Heart right ventricle (tissue), 16 donors: ENCODE measurements at places on chromosomes 3 and 15. TPM values are rescaled to one million over a fixed set of nuclear protein-coding genes. Genes with fewer than 3 reads are reported as not detected.
A peak's percentile ranks its signal among the peaks of the same experiment; 100 is the strongest.

Gene PLS1
- total RNA-seq = 2.2 TPM

Gene RAB43
- 8.2 TPM for total RNA-seq

Gene GOLGA6A
- not detected for total RNA-seq

Gene PRRT3
- total RNA-seq = 0.78 TPM

Gene GOLGA6L1
- not detected for total RNA-seq

Gene MKRN2OS
- total RNA-seq = 9.0 TPM

Gene CHRM5
- total RNA-seq = not detected

Gene ACKR2
- total RNA-seq = 0.93 TPM

Gene SEMA5B
- total RNA-seq = 7.8 TPM

Gene ZNF621
- 10.7 TPM for total RNA-seq

DNA sequence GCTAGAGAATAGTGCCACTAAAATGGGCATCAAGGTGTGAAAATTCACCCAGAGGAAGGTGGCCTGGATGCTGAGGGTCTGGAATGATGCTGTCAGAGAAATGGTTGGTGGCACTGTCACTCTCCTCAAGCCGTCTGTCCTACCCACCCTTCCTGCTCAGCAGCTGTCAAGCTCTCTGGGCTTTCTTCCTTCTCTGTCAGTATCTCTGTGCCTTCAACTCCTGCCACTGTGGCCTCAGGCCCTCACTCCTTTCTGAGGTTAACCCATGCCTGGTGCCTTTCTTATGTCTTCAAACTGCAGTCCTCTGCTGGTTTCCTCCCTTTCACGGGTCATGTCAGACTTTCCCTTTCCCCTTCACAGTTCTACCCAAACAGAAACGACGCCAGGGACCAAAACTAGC lies 4.4 kb downstream of the MYO5C start:
- no peak for DNase-seq

GRCh38 chr15:92184142-92184541 lies 209.5 kb upstream of the ST8SIA2 start:
- no peak for DNase-seq

- peak; percentile 17 for DNase-seq
Observed at GRCh38 chr3:4703054-4703480, 209.9 kb downstream of the ITPR1 start.

DNA sequence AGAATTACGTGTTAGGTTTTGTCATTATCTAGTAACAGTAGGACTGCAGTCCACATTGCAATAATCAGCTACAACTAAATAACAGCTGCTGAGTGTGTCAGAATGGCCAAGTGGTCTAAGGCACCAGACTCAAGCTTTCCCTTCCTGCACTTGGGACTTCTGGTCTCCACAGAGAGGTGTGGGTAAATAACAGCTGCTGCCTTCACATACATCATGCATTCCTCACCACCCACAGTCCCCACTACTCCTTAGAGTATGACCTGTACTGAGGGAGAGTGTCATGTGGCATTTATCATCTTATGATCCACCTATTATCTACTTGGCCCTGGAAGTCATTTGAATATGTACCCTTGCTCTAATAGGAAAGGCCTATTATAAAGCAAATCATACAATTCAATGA lies 22.2 kb upstream of the ZMAT3 start:
- no peak for DNase-seq

DNA sequence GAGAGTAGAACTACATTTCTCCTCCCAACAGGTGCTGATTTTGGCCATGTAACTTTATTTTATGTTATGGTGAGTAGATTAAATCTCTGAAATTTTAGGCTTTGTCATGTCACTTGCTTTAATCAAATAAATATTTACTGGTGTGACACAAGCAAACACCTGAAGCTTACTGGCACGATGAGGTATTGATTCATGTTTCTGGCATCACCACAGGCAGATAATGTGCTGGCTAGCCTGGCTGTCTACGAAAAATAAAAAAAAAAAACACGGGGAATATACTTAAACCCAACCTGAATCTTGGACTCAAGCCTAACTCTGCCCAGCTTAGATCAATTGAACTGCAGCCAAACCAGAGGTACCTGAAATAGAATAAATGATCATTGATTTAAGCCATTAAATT lies 65.6 kb upstream of the CADM2 start:
- DNase-seq = no peak

GRCh38 chr3:160617636-160618035 lies 52.3 kb upstream of the KPNA4 start:
- no peak for DNase-seq

DNA sequence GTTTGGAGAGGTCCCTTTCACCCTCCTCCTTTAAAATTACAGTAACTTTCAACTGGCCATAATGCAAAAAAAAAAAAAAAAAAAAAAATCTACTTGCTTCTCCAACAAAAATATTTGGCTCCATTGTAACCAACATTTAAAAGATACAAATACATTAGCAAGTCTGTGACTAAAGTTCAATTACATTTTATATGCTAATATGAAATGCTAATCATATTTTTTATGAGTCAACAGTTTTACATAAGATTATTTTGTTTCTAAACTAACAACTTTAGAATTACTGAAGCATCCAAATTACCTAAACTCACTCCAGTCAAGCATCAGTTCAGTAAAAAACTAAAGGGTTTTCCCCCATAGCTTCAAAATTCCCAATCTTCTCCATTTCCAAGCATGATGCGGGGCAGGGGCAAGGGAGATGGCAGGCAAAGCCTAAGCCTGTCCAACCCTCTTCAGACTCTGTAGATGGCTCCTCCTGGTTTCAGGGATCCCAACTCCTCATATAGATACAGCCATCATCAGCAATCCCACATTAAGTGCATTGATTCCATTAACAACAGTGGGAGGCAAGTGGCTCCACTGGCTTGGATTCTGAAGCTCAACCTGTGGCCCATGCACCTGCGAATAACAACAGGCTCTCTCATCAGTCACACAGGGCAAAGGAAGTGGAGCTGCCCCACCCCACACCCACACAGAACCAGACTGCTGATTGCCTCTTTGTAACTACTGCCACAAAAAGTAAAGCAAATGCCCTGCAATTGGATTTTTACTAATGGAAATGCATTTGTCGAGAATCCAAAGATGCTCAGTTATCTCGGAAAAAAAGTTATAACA lies 15.0 kb downstream of the SFMBT1 start:
- DNase-seq = no peak

- no peak for DNase-seq
Observed at GRCh38 chr3:186073641-186074040, 35.2 kb downstream of the ETV5 start.

- DNase-seq = no peak
Observed at GRCh38 chr3:173841334-173841733, 443.8 kb downstream of the NLGN1 start.

DNA sequence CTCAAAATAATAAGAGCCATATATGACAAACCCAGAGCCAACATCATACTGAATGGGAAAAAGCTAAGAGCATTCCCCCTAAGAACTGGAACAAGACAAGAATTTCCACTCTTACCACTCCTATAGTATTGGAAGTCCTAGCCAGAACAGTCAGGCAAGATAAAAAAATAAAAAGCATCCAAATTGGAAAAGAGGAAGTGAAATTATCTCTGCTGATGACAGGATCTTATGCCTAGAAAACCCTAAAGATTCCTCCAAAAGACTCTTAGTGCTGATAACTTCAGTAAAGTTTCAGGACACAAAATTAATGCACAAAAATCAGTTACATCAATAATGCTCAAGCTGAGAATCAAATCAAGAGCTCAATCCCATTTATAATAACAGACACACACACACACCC lies 45.9 kb upstream of the SLC2A2 start:
- no peak for DNase-seq

DNA sequence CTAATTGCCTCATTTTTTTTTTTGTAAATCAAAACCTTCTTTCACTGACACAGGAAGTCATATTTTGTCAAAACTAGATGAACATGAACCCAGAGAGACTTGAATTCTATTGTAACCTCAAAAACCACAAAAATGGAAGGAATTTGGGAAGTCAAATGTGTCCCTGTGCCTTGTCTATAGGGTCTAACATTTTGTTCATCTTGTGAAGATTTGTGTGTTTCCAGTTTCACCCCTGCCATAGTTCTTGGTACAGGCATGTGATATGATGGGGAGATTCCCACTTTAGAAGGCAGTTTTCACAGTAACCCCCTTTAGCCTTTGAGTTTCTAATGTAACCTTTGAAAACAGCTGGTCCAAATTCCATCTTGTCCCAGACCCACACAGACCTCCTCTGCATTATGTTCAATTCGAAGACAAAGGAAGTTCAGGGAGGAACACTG lies 318.5 kb upstream of the ADAMTS9 start:
- no peak for DNase-seq

GRCh38 chr3:12990781-12991480 lies 82.3 kb downstream of the IQSEC1 start:
- no peak for DNase-seq

DNA sequence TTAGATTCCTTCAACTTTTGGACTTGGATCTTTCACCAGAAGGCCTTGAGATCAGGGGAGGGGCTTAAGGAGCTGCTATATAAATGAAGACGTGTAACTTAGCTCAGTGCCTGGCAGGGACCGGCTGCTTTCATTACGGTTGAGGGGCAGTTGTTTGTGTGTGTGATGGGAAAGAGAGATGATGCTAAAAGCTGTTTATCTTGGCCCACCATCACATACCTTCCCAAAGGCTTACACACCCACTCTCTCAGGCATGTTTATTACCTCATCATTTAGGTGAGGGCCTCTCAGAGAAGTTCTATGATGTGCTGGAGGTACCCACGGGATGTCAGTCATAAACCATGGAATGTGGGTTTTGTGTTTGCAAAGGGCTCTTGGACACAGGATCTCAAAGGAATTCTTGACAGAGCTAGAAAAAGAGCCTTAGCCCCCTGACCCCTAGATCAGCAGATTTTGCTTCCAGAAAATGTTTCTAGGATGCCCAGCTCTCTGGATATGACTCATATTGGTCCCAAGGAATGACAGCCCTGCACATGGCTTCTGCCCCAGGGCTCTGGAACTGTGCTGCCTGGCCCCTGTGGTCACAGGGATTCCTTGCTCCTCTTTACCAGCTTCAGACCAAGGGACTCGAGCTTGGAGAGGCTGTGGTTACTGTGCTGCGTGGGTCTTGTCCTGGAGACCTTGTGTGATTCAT lies 15.9 kb upstream of the SMAD3 start:
- DNase-seq = no peak

- no peak for DNase-seq
Observed at GRCh38 chr3:53022647-53023046, 23.2 kb downstream of the SFMBT1 start.

DNA sequence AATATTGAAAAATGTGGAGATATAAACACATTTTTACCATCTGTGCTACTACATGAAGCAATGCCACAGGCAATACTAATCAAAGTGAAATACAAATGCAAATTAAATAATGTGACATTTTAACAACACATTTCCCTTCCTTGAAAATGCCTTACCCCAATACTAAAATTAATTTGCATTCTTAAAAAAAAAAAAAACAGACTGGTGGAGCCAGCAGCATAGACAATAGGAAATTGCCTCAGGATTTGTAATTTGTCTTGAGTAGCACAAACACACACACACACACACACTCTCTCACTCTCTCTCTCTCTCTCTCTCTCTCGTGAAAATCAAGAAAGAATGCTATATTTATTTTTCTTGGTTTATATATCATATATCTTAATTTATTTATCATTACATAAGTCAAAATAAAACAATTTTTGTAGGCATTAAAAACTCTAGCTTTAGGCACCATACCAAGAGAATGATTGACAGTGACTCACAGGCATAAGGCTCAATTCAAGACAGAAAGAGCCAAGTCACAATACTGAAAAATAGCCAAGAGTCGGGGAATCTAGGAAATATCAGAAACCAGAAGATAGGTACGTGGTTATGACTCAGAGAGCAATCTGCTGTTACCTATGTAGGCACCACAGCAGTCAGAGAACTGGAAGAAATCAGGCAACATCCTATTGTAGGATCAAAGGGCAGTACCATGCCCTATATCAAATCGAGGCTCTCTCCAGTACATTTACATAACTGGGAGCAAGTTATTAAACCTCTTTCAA lies 23.0 kb downstream of the SUCNR1 start:
- DNase-seq = no peak

- DNase-seq = no peak
Observed at GRCh38 chr15:29686445-29687203, 135.6 kb downstream of the TJP1 start.

DNA sequence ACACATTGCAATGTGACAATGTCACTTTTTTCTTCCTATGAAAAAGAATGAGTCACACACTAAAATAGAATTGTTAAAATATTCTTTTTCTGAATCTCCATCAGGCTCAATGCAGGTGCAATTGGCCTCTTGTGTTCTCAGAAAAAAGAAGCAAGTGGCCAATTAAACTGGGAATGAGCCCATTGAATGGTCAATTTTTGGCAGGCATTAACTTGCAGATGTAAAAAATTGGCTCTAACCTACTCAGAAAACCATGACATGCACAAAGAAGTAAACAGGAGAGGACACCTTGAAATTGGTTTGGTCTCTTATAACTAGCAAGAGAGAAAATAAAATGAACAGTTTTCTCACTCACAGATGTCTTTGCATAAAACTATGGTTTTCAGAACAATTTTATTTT lies 820.8 kb downstream of the TBL1XR1 start:
- no peak for DNase-seq

DNA sequence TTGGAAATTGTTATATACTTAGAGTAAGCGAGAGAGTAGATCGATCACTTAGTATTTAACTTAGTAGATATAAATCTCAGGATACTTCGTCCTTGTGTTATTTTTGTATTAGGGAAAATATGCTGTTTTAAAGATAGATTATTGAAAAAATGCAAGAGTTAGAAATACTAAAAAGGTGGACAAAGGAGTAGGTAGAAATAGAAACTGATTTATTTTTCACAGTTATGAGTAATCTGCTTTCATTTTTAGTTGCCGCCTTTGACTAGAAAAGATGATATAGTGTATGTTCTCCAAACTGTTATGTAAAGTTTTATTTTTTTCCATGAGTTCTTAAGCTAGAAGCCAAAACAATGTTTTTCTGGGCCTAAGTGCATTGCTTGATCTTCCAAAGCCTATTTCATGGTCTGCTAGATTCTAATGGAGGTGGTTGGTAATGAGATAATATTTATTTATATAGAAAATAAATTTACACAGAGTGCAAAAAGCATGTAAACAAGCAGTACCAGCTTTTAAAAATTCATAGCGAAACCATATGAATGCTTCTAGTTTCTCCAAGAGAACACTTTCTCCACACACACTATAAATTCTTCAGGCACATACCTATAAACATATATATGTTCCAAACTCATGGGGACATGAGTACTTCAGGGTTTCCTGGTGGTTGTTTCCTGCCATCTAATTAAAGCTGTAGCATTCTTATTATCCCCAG lies 61.1 kb downstream of the DIPK2A start:
- DNase-seq = no peak

GRCh38 chr3:73933585-73933984 lies 308.8 kb upstream of the PDZRN3 start:
- DNase-seq = no peak

GRCh38 chr3:31051226-31051625 lies 156.8 kb upstream of the GADL1 start:
- no peak for DNase-seq

DNA sequence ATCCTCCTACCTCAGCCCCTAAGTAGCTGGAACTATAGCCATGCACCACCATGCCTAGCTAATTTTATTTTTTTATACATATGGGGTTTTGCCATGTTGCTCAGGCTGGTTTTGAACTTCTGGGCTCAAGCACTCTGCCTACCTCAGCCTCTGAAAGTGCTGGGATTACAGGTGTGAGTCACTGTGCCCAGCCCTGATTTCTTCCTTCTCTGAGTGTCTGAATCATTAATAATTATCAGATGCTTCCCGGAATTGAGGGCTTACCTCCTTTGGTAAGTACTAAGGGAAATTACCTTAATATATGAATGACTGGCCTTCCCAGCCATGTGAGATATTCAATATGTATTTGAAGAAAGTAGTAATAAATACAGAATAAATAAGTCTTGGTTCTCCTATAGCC lies 7.2 kb downstream of the CLPX start:
- no peak for DNase-seq

- DNase-seq = no peak
Observed at GRCh38 chr15:90930861-90931574, 1.3 kb downstream of the HDDC3 start.
